ENCODE measurements at places on chromosomes 4 and X.

- no peaks in the 10 kb centered on the region for H3K27me3 ChIP-seq
- no peaks in the 10 kb centered on the region for H3K36me3 ChIP-seq
- H3K4me3 ChIP-seq, result no peak overlapping the region
- H3K4me1 ChIP-seq, result no peaks in the 10 kb centered on the region
- no peak overlapping the region for H3K27ac ChIP-seq
These were observed 7.1 kb downstream of the GPRIN3 start for GRCh38 chr4:89300499-89300898.

DNA sequence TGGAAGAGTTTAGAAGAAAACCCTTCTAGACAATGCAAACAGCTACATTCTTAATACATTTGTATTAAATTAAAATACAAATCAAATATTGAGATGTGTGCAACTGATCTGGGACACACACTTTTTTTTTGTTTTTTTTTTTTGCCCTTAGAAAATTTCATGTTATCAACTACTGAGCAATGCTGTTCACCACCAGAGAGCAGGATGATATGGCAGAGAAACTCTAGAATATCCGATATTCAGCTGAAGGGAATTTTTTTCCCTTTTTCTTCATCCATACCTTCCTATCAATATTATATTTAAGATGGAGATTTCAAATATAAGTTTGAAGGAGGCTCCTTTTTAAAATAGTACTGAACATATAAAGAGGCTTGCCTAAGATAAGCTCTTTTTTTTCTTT is 1.0 kb downstream of the NDST3 start:
- no peak for DNase-seq
- H3K4me1 ChIP-seq, result peaks cover 3% of the 10 kb centered on the region
- H3K27ac ChIP-seq, result no peak overlapping the region
- peaks cover 28% of the 10 kb centered on the region for H3K27me3 ChIP-seq

GRCh38 chr4:165609653-165610052 is 230.8 kb downstream of the CPE start:
- H3K27ac ChIP-seq, result no peak overlapping the region
- no peaks in the 10 kb centered on the region for H3K36me3 ChIP-seq
- H3K27me3 ChIP-seq, result no peaks in the 10 kb centered on the region
- no peak overlapping the region for H3K4me3 ChIP-seq

DNA sequence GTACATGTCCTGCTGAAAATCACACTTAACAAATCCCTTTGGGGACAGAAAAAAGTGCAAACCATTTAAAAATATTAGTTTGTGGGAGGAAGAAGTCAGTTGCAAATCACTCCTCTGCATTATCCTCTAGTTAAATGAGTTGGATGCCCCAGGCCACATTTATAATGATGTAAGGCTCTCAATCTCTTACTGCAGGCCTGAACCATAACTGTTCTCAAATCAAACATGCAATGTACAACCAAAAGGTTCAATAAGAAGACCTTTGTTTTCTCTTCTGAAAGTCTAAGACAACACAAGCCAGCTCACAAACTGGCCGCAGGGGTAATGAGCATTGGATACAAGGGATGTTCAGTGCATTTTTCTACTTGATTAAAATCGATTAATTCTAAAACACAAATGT is 39.7 kb downstream of the IGFBP7 start:
- H3K36me3 ChIP-seq, result no peaks in the 10 kb centered on the region
- H3K27me3 ChIP-seq, result no peaks in the 10 kb centered on the region
- H3K4me1 ChIP-seq, result no peaks in the 10 kb centered on the region
- DNase-seq, result no peak
- peak overlapping the region; percentile 51 for H3K27ac ChIP-seq
- no peak overlapping the region for H3K4me3 ChIP-seq

GRCh38 chr4:128572778-128573241 is 236.7 kb upstream of the JADE1 start:
- no peaks in the 10 kb centered on the region for H3K36me3 ChIP-seq
- no peaks in the 10 kb centered on the region for H3K27me3 ChIP-seq
- H3K4me3 ChIP-seq, result no peak overlapping the region

DNA sequence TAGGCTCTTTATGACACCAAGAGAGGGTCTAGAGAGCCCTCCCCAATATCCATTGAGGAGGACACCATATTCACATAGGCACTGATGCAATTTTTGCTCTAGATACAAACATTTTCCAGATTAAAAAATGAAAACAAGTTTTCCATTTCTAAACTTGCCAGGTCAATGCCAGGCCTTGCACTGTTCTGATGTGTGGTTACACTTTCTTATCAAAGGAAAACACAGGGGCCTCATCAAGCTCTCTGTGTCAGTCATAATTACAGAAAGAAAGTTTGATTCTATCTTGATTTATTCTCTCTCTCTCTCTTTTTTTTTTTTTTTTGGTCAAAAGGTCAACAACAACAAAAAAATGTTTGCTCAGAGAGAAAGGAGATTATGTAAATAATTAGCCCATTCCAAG is 80.2 kb upstream of the ACSL4 start:
- H3K27ac ChIP-seq, result no peak overlapping the region
- H3K36me3 ChIP-seq, result no peaks in the 10 kb centered on the region
- DNase-seq, result no peak
- H3K27me3 ChIP-seq, result no peaks in the 10 kb centered on the region
